CD4-positive, alpha-beta T cell treated with Interleukin-21 for 1 hour (primary cell): ENCODE measurements at places on chromosomes 12 and 14.

DNA sequence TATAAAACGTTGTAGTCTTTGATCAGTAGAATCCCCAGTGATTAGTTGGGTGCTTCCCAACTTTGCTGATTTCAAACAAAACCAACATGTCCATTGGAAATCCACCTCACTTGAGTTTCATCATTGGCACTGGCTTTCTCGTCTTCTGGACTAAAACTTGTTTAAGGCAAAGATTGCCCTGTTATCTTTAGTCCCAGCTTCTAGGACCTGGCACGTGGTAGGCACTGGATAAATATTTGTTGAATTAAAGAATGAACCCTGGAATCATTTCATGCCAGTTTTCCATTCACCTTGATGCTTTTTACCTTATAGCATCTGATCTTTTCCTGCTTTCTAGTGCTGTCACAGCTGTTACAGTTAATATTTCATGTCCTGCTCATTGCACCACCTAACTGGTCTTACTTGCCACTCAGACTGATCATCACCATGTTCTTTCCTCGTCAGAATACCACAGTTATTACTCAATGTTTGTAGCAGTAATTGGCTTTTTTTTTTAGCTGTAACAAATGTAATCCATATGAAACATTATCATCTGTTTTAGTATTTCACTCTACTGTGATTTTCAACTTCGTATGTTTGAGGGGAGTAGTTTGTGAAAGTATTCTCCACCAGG, 7.3 kb upstream of the C12orf50 start:
- no peak for DNase-seq

GRCh38 chr12:121918679-121919038, 267 bp downstream of the CFAP251 start:
- DNase-seq: peak; percentile 9

GRCh38 chr14:53350866-53351265, 197.7 kb upstream of the DDHD1 start:
- DNase-seq: no peak

GRCh38 chr14:83908419-83908818, 1621.5 kb upstream of the FLRT2 start:
- DNase-seq: no peak

DNA sequence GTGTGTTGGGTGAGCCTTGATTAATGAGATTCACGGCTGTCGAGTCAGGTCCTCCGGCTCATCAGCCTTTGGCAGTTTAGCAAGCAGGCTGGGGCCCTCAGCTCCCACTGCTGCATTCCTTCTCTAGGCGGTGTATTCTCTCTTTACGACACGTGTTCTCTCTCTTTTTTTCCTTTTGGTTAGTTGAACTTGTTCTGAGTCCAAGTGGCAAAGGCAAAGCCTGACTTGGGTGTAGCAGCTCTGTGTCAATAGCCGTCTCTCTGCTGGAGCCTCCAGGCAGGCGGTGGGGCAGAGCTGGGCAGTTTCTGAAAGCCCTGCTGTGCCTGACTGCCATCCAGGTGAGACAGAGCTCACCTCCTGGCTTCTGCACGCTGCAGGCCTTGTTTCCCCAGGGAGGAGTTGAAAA, 46.6 kb downstream of the SUSD6 start:
- no peak for DNase-seq

GRCh38 chr14:94659901-94660300, 47.7 kb downstream of the SERPINA3 start:
- no peak for DNase-seq

DNA sequence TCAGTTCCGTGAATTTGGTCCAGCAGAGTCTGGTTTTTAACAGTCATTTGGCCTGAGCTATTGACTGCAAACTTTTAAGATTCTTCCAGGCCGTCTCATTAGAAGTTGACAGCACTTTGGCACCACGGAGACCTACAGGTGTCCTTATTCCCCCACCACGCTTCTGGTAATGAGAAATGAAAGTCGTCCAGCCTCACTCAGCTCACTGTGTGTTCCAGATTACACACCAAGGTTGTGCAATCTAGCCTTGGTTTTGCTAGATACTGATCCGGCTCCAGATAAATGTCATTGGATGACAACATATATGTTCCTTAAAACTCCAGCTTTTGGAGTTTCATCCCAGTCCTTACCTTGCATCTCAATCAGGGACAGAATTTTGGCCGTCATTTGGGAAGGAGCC, 210.4 kb downstream of the CHST11 start:
- DNase-seq: no peak

GRCh38 chr14:53967606-53968005, 11.0 kb upstream of the BMP4 start:
- no peak for DNase-seq

- no peak for DNase-seq
These were observed 134.4 kb upstream of the FGD4 start for GRCh38 chr12:32264961-32265360.

DNA sequence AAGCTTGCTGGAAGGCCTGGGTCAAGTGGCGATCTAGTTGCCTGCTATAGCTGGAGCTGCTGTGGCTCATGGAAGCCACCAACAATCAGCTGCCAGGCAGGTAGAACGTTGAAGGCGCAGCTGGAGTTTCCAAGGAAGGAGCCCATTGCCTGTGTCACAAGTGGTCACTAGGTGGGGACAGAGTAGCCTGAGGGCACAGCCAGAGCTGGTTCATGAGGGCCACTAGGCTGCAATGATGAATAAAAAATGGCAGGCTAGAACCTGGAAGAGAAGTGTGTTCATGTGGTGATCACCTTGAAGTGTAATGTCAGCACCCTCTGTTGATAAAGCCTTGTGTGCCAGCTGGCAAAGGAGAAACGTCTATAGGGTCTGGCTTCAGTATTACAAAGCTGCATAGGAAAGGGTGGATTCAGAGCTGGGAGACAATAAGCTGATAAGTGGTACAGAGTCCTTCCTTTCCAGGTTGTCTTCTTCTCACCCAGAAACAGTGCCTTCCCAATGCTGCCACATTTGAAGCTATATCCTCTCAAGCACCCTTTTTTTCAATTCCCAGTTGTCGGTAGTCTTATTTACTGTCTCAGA, 165.8 kb downstream of the EMP1 start:
- DNase-seq: peak; percentile 15

DNA sequence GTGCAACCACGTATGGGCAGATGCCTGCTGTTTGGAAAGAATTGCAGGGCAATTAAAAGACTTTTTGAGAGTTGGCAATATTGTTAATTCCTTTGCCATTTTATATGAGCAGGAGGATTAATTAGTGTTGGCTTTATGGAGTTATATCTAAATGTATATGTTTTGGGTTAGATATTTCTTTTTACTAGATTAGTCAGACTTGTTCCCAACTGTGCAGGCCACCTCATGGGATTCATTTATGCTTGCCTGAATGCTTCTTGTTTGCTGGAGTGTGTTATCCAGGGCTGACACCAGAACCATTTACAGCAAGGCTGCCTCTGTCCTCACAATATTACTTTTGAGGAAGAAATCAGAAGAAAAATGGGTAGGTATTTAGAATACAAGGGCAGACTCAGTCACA, 192.5 kb downstream of the KTN1 start:
- no peak for DNase-seq

DNA sequence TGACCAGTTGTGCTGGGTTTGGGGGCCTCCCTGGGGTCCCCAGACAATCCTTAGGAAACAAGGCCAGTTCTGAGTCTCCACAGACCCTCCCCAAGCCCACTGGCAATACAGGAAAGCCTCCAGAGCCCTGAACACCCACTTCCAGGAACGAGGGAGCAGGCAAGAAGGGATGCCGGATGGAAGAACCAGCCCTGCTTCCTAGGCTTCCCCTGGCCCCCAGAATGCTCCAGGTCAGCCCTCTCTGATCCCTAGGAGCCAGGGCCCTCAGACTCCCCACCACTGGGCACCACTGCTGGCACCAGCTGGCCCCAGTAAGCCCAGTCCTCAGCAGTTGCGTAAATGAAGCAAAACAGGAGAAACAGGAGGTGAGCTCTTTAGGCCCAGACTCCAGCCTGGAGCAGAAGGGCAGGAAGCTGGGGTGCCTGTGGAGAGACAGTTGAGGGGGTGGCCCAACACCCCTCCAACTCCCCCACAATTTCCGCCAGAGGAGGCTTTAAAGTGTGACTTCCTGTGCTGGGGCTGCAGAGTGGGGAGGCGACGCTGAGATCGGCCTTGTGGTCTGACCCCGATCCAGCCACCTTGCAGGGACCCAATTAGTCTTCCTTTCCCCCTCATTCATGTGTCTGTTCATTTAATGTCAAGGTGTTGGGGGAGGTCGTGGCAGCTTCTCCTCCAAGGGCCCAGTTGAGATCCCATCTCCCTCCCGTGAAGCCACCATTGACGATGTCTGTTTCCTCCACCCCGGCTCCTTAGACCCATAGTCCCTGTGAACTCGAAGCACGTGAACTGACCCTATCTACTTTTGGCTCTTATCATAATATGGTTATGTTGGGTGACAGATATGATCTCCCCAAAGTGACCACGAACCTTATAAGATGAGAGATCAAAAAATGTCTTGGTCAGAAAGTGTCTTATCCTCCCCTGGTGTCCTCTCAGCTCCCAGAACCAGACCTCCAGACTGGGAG, 4.7 kb downstream of the TNFRSF1A start:
- peak; percentile 78 for DNase-seq

- no peak for DNase-seq
These were observed 2.4 kb downstream of the AGAP2 start for GRCh38 chr12:57735952-57736740.

DNA sequence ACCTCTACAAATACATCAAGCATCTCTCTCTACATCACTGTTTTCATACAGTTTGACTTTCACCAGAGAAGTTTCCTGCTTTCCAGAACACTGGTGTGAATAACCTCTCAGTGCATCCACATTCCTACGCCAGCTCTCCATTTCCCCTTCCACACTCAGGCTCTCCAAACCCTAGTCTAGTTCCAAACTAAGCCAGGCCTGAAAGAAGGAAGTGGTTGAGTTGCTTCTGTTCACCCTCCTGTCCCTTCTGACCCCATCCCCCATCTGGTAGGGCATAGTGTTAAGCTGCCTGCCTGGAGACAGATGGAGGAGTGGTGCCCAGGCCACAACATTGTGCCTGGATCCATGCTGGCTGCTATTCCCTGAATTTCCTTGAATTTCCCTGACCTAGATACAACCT, 132.4 kb downstream of the GPR65 start:
- no peak for DNase-seq

GRCh38 chr12:14400599-14400998, 35.1 kb downstream of the ATF7IP start:
- DNase-seq: no peak

DNA sequence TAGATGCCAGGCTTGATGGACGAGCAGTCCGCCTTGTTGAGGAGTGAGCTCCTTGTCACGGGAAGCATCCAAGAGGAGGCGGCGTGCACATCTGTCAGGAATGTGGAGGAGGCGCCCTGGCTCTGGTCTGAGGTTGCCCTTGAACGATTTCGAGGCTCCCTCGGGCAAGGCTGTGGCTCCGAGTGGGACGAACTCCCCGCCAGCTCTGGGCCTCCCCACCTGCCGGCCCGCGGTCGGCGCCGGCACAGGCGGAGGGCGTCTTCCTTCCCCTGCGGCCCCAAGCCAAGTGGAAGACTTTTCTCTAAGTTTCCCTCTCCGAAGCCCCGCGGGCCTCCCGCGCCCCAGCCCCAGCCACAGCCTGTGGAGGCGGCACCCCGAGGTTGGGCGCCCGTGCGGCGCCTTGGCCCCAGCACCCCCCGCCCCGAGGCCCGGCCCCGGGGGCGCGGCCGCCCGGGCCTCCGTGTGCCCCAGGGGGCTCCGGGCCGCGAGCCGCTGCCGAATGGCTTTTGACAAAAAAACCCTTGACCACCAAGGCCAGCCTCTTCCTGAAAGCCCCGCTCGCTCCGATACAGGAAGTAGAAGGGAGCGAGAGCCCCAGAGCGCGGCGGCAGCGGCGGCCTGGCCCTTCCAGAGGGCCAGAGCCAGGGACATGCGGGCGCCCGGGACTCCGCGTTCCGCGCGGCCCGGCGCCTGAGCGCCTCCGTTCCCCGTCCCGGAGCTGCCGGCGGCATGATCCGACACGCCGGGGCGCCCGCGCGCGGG, at the start of gene RIN3:
Gene RIN3, plus strand, starts transcription at position 578 of the 762 bp plus-strand sequence. Its CDS starts 152 bp downstream, at position 730.
- peak; percentile 56 for DNase-seq

DNA sequence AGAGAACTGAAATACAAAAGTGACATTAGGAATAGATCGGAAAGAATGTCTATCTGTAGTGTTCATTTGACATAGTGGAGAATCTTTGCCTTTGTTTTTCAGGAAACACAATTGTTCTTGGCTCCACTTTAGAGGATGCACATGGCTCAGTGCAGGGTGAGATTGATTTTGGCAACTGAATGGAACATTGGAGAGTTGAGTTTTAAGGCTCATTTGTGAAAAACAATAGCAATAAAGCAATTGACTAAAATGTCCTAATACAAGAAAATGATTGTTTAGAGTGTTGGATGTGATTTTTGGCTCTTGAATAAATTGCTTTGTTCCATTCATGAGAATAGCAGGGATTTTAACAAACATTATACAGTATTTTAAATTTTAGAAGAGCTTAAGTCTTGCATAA, 116.4 kb downstream of the SLC38A1 start:
- DNase-seq: no peak

DNA sequence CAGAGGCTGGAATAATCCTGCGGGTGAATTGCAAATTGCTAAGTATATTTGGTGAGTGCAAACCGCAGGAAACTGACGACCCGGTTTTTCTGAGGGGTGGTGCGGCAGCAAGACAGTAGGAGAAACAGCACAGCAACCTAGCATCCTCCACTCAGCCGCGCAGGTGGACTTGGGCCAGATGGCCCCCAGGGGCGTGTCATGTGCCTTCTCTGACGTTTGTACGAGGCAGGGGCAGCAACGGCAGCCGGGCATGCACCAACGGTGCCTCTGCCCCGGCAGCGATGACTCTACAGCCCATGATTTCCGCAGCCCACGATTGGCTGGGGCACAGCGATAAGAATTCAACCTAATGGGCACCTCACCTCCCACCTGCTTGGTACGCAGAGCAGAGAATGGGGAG, 11.1 kb upstream of the CLEC2A start:
- DNase-seq: peak; percentile 18

DNA sequence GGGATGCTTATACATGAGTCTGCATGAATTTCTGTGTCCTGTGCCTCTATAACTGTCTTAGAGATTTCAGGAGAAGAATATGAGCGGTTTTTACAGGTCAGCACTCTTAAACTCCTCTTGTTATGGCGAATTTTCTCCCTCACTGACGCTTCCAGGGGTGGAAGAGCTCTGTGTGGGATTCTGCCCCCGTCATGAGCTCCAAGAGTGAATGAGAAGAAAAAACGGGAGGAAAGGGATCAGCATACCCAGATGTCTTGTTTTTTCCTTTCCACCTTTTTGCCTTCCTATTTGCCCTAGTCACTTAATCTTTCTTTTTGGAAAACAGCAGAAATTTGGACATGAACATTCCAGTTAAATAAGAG, 651 bp downstream of the PFKM start:
- DNase-seq: no peak

DNA sequence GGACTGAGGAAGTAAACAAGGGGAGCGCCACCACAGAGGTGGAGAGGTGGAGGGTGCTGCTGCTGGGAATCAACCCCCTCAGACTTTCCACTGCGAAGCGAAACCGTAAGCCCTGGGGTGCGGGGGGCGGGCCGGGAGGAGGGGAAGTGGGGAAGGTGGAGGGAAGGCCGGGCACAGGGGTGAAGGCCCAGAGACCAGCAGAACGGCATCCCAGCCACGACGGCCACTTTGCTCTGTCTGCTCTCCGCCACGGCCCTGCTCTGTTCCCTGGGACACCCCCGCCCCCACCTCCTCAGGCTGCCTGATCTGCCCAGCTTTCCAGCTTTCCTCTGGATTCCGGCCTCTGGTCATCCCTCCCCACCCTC, at the start of gene LAG3:
Gene LAG3, plus strand, starts transcription at position 190 of the 365 bp plus-strand sequence. CDS start 333 bp downstream, outside the sequence.
- peak; percentile 62 for DNase-seq
